Fibroblast of skin of abdomen (primary cell): ENCODE measurements at places on chromosomes 16 and 17.

DNA sequence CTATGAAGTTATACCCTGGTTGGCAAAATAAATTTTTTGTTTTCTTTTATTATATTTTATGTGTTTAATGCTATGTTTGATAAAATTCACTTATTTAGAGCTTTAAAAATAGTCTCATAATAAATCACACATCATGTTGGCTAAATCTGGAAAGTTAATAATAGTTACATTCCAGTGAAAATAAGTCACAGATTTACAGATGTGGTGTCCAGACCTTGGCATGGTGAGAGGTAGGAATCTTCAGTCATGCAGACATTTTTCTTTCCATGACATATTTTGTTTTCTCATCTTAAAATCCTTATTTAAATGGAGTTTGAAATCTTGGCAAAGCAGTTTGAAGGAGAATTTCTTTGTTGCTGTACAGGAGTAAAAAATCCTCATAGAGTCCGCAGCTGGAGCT is 48.1 kb upstream of the GOSR1 start:
- peak; percentile 72 for DNase-seq

GRCh38 chr17:74088285-74088933 is 115.1 kb upstream of the RPL38 start:
- DNase-seq, result no peak

GRCh38 chr17:33120103-33120502 is 128.5 kb downstream of the SPACA3 start:
- no peak for DNase-seq

DNA sequence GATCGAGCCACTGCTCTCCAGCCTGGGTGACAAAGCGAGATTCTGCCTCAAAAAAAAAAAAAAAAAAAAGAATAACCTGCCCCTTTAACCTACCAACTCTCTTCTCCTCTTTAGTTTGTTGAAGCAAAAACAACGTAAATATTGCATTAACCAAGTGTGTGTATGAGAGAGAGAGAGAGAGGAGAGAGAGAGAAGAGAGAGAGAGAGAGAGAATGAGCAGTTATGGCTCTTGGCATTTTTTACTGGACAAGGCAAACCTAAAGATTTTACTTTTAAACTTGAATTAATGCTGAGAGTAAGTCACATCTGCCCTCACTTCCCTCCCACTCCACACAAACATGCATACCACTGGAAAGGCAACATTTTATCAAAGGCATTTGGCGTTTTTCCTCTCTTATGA is 3.0 kb upstream of the SLFN5 start:
- no peak for DNase-seq

DNA sequence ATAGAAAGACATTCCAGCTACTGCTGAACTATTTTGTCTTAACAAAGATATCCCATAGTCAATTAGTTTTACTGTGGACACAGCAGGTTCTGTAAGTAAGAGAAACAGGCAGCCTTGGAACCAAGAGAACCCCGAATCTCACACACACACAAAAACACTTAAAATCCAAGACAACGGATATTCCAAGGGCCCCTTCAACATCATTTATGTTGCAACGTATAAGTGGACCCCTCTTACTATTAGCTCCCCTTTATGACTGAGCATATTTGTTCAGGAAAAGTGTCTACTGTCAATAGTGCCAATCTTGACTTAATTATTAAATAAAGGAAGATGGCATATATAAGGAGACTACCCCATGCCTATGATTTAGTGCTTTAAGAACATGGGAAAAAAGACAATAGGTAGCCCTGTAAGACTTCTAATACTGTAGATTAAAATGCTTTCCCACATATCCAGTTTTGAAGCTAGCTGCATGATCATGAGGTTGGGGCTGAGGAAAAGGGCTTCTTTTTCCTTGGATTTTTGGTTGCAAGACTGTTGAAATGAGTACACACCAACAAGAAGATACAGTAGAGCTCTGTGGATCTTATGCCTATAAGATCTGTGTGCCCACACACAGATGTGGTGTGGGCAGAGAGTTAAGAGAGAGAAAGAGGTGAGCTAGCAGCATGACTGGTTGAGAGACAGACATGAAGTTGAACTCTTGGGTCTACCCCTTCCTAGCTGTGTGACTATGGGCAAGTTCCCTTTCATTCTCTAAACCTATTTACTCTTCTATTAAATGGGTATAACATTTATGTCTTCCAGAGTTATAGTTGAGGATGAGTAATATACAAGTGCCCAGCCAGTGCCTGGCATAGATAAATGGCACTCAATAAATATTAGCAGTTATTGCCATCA is 3.0 kb downstream of the MMD start:
- DNase-seq, result no peak

DNA sequence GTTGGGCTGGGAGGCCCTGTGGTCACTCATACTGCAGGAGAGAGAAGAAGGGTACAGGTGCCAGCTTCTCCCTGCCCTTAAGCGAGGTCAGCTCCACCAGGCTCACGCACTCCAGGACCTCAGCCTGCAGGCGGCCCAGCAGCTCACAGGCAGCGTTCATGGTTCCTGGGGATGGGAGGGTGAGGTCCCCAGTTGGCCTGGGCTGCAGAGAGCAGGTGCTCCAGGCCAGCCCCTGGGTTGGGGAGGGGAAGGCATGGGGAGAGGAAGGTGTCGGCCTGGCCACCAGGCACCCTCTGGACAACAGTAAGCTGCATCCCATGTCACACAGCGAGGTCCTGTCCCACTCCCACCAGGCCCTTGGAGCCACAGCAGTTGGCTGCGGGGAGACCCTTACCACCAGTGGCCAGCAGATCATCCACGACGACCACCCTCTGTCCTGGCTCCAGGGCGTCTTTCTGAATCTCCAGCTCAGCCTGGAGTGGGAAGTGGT is 2.0 kb downstream of the APRT start:
- DNase-seq, result no peak

DNA sequence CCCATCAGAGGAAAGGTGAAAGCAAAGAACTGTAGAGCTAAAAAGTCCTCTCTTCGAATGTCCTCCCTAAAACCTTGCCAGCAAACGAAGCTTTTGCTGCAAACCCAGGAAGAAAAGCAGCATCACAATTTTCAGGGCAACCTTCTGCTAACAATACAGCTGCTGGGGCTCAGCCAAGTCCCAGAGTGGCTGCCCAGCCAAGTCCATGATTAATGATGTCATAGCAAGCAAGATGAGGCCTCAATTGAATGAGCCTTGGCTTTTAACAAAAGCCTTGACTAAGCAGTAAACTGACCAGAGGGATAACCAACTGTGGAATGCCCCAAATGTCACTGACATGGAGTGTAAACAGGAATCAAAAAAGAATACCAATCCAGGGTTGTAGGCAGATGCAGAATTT is 342.7 kb downstream of the PMP22 start:
- no peak for DNase-seq

DNA sequence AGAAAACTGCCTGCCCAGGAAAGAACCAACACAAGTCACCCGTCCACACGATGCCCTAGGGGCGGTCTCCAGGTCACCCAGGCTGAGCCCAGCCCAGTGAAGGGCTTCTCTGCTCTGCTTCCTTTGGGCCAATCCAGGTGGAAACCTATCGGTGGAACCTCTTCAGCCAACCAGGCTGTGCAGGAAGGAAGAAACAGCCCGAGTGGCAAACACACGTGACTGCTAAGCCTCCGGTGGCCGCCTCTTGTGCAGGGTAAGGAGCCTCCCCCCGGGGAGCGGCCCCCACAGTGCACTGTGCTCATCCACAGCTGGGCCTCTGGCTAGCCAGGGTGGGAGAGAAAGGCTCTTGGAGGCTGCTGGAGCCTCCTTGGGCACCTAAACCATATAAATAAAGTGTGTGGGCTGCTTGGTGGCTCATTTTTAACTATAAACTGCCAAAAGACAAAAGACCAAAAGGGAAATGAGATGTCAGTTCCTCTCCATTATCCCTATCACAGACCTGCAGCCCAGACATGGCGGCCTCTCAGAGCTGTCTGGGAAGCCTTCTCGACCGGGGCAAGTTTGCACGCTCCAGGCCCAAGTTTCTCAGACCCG is 2.4 kb downstream of the RTN4RL1 start:
- DNase-seq, result no peak
